ENCODE measurements at places on chromosomes 2 and 18.

GRCh38 chr2:230410861-230411569 is 5.0 kb upstream of the SP100 start:
- no peak for DNase-seq

DNA sequence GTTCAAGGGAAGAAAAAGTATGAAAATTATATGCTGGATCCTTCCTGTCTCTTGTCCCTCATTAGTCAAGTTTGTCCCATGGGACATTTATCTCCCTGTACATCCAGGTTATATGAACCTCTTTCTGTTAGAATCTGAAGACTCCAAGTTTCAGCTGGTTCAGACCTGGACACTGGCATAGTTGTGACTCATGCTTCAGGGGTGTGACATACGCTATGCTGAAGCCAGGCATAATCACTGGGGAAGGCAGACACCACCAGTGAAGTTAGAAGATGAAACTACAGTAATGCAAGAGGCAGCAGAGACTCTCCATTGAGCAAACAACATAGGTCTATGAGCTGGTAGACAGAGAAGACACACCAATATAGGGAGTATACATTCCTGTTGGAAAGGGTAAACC is 269.7 kb upstream of the SLC8A1 start:
- no peak for DNase-seq

DNA sequence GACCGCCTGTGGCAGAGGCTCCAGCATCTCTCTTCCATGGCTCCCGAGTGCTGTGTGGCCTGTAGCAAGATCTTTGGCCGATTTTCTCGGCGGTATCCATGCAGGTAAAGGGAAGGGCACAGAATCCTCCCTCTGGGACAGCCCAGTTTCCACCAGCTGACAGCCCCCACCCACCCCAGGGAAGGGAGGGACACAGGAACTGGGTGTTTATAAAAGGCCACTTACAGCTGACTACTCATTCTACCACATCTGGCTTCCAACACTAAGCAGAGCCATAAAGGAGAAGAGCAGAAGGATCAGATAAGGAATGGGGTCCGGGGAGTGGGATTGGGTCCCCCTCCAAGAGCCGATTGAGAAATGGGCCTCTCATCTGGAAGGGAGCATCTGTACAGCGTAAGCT is 20.2 kb downstream of the RUFY4 start:
- no peak for DNase-seq

- DNase-seq: no peak
Observed at GRCh38 chr18:42742969-42743368, 372.5 kb downstream of the RIT2 start.

DNA sequence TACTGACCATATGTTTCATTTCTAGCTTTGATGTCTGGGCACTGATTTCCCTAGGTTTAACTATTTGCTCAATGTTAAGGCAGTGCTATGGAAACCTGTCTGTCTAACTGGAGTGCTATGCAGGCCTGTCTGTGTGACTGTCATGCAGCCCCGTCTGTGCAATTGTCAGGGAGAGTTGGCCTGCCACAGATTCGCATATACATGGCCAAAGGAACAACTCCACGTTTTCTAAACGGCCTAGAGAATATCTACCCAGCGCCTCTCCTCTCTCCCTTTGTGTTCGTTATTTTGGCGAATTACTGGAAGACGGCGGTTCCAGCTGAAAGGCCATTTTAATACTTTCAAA is 59.6 kb upstream of the PSME4 start:
- DNase-seq: no peak

DNA sequence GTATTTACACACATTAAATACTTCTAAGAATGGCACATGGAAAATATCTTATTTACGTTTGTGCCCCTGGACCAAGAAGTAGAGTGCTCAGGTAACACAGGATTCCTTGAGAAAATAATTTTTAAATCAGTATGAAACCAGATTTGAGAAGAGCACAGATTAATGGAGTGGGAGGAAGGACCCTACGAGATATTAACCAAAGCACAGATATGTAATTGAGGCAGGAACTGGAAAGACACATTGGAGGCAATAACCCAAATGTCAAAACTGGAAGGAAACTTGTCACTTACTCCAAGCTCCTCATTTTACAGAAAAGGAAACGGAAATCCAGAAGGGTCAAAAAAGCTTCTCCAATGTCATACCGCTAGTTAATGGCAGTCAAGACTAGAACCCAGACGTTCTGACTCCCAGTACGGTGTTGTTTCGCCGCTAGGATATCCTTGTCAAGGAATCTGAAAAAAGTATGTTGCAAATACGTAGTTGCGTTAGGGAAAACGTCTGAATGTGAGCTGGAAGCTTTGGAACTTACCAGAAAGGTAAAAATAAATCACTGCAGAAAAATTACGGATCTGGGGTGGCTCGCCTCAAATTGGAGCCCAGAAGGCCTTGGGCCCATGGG is 634 bp downstream of the MTIF2 start:
- DNase-seq: no peak

DNA sequence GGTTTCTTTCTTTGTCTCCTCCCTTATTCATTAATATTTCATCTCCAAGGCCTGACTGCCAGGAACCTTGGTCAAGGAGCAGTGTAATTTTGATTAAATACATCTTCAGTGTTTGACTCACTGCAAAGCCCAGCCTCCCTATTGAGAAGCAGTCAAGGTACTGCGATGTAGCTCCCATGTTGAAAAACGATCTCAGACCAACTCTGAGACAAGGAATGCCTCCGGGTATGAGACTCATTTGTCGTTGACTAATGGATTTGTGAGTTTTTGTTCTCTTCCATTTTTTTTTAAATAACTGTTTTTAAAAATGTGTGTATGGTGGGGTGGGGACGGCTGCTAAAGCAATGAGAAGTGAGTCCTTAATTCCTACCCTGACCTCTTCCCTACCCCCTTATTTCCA is 361.6 kb downstream of the SOX11 start:
- DNase-seq: no peak

- no peak for DNase-seq
Observed at GRCh38 chr18:8709248-8710059, 4.1 kb downstream of the MTCL1 start.

- no peak for DNase-seq
Observed at GRCh38 chr18:34936772-34937171, 104.4 kb upstream of the MAPRE2 start.

DNA sequence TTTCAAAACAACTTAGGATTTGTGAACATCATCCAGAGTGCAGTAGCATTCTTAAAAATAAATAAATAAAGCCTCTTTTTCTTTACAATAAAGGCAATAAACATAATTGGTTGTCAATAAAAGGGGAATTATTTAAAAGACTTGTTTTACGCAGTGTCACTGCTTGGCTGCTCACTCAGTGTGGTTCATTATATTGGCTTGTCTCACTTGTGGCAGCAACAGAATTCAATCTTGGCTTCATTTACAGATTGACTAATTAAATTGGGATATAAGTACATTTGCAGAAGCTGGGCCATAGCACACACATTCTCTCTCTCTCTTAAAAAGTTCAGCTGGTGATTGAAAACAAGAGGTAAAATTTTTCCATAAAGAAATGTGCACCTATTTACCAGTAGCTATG is 1027.6 kb downstream of the LRP1B start:
- DNase-seq: no peak

DNA sequence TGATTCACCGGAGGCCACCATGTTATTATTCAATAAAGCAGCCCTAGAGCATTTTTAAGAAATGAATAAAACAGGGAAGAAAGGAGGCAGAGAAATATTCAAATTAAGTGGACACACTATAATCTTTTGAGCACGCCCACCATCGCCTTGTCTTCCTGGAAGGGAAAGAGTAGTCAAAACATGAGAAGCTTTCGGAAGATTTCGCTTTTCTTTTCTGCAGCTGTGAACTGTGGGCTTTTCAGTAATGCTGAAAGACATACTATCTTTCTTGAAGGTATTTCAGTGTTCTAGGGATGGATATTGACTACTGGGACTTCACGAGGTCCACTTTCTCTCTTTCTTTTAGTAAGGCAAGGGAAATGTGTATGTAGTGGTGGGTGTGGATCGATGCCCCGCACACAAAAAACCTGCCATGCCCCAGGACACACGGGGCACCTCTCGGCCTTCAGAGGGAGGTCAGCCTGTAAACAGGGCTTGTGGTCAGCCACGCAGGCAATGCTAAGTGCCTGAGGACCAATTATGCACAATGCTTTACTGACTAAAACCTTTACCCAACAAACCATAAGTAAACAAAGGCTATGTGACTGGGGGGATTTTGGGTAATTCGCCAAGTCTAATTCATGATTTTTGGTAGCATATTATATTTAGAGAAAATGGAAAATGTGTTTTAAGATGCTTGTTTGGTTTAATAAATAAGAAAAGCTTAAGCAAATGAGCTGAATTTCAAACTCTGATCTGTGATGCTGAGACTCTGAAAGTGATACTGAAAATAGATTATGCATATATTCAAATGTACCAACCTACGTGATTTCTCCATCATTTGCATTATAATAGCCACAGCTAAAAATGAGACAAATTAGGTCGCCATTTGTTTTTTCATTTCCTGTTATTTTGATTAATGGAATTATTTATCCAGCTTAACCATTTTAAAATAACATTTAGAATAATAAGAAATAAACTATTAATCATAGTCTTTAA is 130.5 kb downstream of the ZNF516 start:
- DNase-seq: no peak

DNA sequence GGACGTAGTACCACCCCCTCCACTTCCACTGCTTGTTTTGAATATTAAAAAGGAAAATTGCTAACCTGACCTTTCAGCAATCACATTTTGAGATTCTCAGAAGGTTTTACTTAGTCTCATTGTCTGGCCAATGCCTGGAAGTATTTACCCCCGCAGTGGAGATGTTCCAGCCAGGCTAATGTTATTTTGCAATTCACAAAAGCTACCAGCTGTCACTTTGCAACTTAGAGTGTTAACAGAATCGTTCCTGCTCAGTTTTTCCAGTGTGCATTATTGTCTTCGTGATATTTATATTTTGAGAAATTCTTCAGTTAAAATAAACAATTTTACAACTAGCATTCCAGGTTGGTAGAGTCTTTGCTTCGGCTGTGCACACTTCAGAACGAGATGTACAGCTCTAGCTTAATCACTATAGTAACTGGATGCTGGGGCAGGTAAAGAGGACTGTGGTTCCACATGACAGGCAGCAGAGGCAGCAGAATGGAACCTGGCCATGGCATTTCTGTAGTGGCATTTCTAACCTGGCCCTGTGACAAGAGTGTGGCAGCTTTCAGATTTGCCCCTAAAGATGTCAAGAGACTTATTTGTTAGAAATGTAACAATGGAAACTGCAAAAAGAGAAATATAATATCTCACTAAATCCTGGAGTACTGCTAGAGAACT is 85.1 kb downstream of the DTNA start:
- no peak for DNase-seq

- DNase-seq: no peak
Observed at GRCh38 chr2:157181234-157181633, 76.3 kb upstream of the GALNT5 start.

GRCh38 chr2:10062931-10063365 is 17.3 kb downstream of the CYS1 start:
- DNase-seq: no peak

DNA sequence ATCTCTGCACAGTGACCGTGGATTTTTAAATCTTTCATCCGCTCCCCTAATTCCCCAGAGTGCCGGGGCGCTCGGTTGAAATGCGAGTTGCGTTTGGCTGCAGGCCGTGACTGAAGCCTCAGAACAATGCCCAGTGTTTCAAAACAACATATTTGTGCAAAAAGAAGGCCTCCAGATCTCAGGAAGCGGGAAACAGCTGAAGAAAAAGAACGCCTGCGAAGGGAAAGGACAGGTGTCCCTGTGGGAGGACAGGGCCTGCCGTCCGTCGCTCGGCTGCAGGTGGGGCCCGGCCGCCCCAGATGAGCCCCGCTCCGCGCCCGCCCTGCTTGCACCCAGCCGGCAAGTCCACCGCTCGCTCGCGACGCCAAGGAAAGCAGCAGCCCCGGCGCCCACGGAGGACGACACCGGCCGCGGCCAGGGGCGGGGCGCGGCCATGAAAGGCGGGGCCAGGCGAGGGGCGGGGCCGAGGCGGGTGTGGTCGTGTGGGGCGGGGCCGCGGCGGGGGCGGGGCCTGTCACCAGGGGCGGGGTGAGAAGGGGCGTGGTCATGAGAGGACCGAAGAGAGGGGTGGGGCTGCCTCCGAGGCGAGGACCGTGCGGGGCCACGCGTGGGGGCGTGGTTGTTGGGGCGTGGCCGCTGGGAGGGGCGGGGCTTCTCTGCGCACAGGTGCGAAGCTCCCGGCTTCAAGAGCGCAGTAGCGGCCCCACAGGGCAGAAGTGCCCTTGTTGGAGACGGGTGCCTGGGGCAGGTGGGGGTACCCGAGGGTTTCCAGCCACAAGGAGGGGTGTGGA is 17.6 kb upstream of the BOK start:
- DNase-seq: no peak

- no peak for DNase-seq
Observed at GRCh38 chr2:96687711-96688640, 45.4 kb downstream of the FER1L5 start.

DNA sequence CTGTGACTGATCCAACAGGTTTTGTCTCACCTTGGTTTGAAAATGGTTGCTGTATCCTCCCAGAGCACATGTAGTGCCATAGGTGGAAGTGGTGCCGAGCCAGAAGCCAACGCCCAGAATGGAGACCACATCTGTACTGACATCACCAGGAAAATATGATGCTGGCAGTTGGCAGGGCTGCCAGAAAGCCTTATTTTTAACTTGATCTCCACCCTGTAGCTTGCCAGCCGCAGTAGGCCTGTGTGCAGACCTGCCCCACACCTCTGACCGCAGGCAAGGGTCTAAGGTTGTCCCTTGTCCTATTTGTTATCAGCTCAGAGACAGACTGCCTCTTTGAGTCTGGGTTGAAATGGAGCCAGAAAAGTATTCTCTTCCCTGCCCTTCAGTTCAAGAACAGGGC is 123.5 kb upstream of the EML6 start:
- no peak for DNase-seq
